Stimulated activated CD8-positive, alpha-beta memory T cell treated with anti-CD3 and anti-CD28 coated beads, Interleukin-4, amount 100 ng/mL, for 24 hours (primary cell): ENCODE measurements at places on chromosomes 6 and 20.

DNA sequence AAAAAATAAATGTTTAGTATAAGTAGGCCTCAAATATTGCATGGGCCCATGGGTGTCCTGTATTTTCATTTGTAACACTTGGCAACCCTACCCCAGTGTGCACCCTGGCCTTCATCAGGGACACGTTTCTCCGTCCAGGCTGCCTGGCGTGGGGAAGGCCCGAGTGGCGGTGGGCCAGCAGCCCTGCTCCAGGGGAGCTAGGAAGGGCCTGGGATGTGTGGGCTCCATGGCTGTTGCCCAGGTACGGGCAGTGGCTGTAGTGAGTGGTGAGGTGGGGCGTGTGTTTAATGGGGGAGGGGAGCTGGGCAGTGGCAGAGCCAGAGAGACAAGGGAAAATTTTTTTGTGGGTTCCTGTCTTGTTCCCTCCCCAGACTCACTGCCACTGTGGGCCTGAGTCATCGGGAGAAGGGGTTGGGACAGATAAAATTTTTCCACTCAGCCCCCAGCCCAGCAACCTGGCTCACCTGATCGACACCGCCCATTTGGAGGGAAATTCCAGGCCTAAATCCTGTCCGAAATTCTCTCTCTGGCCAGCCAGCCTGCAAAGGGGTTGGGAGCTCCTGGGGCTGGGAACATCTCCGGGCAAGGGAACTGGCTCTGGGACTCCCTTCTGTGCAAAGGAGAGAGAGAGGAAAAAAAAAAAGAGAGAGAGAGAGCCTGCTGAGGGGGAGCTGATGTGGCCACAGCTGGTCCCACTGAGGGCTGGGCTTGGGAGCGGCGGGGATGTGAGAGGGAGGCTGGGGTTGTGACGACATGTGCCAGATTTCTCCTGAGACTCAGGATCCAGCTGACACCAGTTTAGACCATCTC is 32.5 kb upstream of the VEGFA start:
- no peak for DNase-seq

DNA sequence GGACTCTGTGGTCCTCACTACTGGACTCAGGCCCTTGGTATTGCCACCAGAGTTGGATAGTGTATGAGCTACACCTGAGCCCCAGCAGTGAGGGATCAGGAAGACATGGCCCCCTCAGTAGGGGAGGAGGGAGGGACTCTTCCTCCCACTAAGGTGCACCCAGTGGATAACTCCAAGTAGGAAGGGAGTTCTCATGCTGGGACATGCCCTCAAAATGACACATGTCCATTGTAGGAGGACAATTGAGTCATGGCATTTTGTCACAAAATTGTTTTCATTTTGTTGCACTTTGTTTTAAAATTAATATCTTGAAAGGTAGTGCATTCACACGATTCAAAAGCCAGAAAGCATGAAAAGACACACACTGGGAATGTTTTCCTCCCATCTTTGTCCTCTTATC is 127.2 kb downstream of the FOXO3 start:
- DNase-seq: no peak

DNA sequence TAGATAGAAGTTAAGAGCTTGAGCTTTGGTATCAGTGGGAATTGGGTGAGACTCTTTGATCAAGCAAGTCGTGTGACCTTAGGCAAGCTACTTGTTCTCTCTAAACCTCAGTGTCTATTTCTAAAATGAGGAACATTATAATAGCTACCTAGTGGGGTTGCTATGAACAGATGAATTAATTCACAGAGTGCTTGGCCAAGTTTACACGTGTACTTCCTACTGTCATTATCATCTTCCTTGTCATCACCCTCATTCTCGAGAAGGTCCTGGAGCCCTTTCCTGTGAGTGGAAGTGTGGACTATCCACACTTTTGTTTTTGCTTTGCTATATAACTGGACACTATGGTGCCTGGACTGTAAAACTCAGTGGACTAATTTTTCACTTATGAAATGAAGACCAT is 64.0 kb downstream of the BCKDHB start:
- no peak for DNase-seq

DNA sequence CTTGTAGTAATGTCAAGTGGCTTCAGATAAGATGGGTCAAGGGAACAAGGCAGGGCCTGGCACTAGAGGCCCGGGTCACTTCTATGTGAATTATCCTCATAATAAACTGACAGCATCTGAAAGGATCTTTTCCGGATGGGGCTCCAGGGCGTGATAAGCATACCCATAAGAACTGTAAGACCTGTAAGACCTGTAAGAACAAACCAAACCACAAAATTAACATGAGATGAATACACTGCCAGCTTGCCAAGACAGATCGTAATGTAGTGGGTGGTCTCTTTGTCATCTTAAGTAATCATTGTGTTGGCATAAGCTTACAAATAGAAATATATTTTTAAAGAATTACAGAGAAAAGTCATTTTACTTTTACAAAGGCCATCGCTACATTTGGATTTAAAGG is 334.9 kb downstream of the RFPL4B start:
- no peak for DNase-seq

- DNase-seq: no peak
Measured at GRCh38 chr6:81613606-81614005, 138.9 kb downstream of the TENT5A start.

DNA sequence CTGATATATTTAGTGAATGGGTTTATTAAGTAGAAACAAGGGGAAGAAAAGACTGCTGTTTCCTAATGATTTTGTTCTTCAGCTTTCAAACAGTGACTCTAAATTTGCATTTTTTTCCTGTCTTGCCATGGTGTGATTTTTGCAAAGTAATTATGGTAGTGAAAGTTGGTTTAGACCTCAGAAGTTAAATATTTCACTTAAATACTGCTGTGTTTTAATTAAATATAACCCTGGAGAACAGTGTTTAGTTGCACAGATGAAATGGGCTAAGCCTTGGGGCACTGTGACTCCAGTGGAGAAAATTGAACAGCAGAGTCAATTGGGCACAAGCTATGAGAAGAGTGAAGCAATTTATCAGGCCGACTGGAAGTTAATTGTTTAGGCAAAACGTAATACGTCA is 111.1 kb upstream of the MCHR2 start:
- DNase-seq: no peak

DNA sequence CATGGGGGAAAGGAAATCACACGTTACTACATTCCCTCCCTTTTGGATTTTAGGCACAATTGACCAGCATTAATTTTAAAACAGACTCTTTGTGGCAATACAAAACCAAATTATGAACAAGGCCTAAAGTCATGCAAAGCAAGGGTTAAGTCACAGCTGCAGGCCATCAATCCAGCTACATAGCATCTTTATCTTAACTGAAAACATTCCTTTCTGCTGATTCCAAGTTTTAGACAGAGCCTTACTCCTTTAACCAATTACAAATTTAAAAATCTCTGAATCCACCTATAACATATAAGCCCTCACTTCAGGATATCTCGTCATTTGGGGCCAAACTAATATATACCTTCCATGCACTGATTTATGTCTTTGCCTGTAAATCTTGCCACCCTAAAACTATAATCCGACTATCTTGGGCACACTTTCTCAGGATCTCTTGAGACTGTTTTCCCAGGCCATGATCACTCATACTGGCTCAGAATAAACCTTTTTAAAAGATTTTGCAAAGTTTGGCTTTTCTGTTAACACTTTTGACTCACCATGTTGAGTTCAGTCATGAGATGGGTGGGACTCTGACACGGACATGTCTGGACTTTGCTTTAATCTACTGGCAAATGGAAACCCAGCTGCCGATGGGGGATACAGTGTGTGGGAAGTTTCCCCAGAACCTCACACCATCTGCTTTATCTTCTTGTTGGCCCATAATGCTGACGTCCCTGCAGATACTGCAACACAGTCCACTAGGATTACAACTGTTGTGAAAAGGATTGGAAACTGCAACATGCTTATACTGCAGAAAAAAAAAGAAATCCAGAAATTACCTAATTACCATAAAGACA is 757.0 kb downstream of the PTPRT start:
- DNase-seq: no peak

DNA sequence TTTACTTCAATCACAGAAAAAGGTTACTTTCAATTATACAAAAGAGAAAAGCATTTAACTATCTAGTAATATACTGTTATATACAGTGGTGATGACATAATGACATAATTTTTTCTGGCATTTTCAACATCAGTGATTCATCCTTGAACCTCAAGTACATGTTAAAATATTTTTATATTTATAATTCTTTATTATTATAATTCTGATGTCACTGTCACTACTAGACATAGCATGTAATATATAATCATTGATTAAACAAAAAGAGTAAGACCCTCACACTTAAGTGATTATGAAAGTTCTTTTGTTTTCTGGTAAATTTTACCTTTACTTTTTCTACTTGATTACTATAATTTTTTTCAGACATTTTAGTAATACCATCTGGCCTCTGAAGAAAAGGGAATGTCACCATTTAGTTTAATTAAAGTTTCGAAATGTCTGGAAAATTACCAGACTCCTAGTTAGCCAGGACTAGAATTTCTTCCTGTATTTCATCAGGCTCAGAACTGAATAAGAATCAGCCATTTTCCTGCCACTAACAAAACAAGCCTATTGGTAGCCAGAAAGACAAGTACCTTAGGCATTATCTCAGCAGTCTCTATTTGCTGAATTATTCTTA is 71.5 kb downstream of the FILIP1 start:
- no peak for DNase-seq

GRCh38 chr20:7975851-7976414 is 35.7 kb upstream of the HAO1 start:
- DNase-seq: no peak

DNA sequence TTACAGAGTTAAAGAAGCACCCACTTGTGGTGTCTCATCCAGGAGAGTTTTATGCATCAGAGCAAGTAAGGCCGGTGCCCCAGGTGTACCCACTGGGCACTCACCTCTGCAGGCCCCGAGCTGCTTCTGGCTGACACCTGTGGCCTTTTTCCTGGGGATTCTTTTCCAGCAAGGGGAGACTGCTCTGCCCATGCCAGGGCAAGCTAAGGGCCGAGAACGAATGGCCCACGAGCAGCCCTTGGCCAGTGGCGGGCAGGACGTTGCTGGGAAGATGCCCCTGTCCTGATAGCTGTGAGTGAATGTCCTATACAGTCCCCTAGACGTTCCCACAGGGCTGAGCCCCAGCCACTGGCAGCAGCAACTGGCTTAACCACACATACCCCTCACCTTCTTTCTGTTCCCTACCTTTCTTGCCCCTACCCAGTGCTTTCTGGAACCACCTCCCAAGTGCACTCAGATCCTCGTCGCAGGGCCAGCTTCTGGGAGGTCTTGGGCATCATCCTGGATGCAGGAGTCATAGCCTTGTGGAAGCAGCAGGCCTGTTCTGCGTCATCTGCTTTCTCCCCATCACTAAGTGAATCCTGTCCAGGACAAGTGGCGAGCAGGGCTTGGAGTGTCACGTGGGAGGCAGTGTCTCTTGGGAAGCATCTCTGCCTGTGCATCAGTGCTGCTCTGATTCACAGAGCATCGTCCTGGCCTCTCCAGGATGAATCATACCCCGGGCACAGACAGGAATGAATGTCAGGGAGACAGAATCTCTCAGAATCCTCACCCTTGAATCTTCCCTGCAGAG is 32.5 kb downstream of the SYNDIG1 start:
- no peak for DNase-seq

GRCh38 chr6:126444659-126445273 is 104.9 kb downstream of the CENPW start:
- no peak for DNase-seq
